Left renal pelvis (tissue), 4 donors: ENCODE measurements at places on chromosomes 5 and 9.

DNA sequence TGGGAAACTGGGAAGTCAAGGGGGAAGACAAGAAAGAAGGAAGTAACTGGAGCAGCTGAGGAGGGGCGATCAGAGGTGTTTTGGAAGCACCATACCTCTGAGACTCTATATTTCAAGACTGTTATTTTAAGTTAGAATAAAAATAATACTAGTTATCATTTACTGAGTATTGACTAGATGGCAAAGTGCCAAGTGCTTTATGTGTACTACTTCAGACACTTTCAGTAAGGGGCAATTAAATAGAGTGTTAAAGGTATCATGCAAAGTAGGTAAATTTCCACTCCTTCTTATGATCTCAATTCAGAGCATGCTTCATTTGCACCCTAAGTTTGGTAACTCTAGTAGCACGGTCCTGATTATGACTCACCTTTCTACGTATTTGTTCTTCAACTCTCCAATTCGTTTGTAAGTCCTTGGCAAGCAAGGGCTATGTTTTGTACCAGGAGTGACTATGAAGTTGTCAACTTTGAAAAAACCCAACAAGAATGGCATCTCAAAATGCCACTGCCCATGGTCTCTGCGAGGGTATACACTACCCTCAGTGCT, 152.4 kb upstream of the RAPGEF1 start:
- DNase-seq = no peak

DNA sequence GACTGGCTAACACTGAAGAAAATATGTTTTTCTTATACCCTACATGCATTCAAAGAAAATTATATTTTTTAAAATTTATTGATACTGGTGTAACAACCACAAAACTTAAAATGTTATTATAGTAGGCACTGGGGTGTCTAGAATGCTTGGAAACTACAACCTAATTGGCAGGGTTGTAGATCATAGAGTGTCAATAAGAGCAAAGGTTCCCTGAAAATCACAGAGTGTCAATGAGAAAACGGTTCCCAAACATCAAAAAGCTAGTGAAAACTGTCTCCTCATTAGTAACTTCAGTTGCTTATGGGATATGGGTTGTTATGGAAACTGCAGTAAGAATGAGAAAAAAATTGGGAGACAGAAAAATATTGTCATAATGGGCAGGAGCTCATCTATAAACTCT, 214.4 kb upstream of the CCNG1 start:
- no peak for DNase-seq

GRCh38 chr5:122870219-122870856, 24.9 kb downstream of the SNX24 start:
- no peak for DNase-seq

DNA sequence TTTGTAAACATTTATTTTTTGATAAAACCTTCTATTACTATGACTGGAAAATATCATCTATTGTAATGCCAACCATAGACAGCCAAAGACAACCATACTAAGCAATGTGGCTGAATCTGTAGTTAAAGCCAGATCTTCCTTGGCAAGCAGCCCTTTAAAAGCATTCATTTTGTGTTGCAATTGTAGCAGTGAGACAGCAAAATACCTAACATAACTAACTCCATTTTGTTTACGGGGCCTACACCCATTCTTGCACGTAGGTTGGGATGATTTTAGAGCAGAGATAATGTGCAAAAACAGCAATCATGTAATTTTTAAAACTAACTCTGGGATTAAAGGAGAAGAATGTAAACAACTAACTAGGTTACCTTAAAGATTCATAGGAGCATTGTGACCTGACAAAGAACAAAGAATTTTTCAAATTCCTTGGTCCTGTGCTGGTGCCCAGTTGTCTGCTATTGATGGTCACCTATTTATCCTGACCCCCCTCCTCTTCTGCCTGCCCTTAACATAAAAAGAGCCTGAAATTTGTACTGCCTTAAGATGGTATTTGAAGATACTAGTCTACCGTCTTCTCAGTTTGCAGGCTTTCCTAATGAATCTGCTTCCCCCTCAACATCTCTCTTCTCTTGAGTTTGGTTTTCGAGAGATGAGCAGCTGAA, 10.6 kb downstream of the IFNA1 start:
- no peak for DNase-seq
